Panc1 (cell line): ENCODE measurements at places on chromosomes 1 and 21.

DNA sequence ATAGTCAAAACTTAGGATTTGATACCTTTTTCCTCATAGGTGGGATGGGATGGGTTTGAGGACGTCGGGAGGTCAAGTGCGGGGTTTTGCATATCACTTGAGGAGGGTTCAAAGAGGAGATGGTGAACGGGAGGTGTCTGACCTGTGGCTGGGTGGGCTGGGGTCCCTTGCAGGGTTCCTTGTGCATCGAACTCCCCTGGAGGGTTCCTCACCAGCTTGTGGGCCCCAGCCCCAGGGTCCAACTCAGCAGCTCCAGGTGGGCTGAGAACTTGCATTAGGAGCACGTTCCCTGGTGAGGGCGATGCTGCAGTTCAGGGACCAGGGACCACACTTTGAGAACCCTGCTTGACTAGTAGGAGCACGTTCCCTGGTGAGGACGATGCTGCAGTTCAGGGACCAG lies 23.2 kb downstream of the TRPM2 start:
- no peak for DNase-seq

DNA sequence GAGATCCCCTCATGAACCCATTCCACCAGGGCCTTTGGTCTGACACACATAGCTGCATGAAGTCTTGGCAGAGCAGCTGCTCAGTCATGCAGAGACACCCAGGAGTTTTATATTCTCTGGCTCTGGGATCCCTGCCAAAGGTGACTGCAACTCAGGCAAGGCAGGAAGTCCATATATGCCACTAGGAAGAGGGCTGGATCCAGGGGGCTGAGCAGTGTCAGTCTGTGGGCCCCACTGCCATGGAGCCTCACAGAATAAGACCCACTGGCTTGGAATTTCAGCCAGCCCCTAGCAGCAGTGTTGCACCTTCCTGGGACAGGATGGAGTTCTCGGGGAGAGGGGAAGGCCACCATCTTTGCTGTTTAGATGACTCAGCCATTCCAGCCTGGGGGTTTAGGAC lies 199.7 kb downstream of the TBX15 start:
- DNase-seq = no peak

DNA sequence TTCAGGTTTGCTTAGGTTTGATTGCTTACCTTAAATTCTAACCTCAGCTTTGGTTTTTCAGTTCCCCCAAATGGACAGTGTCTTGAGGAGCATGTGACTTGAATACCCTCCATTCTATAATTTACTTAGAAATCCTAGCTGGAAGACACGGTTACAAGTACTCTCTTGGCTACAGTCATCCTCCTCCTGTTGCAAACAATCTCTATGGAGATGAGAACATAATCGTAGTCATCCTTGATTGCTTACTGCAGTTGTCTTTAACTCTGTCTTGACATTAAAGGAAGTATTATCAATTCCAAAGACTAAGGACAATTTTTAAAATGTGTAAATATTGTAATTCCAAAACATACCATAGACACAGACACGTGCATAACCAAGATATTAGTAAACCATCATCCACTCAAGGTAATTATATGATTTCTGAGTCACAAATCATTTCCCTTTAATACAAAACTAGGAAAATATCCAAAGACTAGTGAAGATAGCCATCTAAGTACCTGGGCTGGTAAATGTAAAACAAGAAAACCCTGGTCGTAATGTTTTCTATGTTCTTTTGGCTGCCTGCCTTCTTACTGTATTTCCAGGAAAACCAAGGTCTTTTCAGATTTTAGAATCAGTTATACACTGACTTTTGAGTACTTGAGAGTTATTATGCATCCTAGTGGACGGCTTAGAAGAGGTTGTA lies 149.9 kb downstream of the CHRM3 start:
- DNase-seq = no peak

GRCh38 chr1:247992986-247993385 lies 20.5 kb upstream of the OR2L5 start:
- no peak for DNase-seq

GRCh38 chr1:97727029-97727428 lies 193.8 kb downstream of the DPYD start:
- no peak for DNase-seq

DNA sequence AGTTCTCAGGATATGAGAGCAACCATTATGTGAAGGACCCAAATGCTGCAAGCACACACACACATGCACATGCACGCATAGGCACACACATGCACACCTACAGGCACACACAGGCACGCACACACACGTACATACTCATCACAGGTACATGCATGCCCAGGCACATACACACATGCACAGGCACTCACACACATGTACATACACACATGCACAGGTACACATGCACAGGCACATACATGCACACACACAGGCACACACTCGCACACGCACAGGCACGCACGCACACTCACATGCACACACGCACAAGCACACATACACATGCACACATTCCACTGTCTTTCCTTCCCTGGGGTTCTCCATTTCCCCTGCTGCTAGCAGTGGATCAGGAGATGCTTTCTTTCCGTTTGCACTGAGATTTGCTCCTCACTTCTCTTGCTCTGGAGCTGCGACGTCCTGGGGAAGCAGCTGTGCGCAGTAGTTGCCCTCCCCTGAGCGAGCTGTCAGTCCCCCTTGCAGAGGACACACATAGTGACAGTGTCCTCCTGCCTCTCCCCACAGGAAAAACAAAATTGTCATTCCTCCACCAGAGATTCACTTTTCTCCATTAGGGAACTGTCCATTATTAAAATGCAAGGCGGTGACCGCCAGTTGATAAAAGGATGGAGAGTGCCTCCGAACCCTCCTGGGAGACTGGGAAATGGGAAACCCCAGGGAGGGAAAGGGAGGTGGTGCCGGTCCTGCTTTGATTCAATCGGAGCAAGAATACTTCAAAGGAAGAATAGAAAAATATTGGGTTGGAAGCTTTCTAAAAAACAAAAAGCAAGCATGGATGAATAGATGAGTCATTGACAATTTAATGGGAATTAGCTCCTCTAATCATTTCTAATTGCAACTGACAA lies 69.5 kb downstream of the WDR4 start:
- DNase-seq = no peak

GRCh38 chr21:17195976-17196375 lies 316.9 kb upstream of the CXADR start:
- no peak for DNase-seq

GRCh38 chr1:27568300-27569087 lies 35.5 kb downstream of the AHDC1 start:
- peak; percentile 70 for DNase-seq
